ENCODE measurements at places on chromosomes 4 and X.

DNA sequence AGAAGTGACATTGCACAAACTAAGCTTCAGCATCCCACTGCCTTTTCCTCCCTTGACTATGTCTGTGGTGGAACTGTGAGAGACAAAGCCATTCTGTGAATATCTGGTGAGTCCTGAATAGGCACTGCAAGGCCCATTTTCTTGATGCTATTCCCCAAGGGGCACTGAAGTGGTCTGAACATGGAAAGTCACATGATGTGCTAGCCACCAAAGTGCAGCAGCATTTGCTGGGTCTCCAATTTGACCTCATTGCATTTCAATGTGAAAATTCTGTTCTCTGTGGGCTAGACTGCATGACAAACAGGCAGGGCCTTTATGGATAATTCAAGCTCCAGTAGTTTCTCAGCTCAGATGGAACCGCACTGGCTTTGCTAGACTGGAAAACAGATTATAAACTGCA lies 627.4 kb upstream of the BOD1L1 start:
- DNase-seq: no peak

DNA sequence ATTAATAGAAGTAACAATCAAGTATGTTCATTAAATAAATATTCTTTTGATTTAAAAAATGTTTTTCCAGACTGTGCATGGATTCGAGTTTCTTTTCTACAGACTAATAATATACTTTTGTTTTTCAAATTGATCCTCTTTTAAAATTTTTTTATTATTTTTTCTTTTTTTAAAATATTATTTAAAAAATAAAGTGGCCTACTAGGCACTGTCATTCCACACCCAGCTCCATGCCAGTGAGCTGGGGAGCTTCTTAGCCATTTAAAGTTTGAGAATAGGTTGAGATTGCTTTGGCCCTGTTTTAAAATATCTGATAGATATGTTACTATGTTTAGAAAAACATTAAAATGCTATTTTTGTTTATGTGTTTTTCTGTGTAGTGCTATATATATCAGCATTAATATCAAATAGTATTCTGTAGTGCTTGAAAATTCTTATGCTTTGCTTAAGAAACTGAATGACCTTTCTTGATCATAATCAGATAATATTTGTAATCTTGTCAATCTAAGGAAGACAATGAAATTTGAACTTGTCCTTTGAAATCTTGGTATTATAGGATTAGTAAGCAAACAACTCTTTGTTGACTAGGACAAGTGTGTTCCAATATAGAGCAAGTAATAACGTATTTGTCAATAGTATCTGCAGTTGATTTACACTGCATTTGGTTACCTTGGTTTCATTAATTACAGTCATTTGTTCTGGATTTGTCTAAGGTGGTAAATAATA lies 12.6 kb downstream of the PCDH10 start:
- no peak for DNase-seq

DNA sequence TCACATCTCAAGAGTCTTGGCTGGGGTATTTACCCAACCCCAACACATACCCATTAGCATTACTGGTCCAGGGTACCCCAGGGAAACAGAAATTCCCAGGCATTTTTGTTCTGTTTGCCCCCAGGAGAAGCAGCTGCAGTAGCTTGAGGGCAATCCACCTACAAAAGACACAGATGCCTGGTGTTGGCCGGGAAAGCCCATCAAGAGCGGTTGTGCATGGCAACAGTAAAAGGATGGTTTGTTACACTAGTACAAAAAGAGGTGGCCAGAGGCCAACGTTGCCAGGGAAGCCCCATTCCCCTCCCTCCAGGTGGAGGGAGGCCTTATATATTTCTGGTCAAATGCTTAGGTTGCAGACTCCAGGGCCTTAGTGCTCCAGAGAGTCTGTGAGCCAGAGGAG lies 637.8 kb downstream of the BCOR start:
- no peak for DNase-seq

- DNase-seq: no peak
Observed at GRCh38 chr4:5717449-5718158, 6.6 kb downstream of the EVC start.

DNA sequence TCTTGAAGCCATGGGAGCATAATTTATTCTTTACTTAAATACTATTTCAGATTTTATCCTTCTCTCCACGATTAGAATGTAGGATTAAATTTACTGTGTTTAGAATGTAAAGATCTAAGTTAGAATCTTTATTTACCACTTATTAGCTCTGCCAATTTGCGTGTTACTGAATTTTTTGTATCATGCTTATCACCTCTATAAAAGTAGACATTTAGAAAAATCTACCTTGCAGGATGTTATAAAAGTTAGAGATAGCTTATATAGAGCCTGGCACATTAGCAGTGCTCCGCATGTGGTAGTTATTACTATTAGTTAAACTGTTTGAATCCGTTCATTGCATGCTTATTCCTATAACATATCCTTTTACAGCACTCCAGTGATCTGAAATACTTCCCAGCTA lies 97.9 kb downstream of the BANK1 start:
- no peak for DNase-seq

- DNase-seq: no peak
Observed at GRCh38 chrX:43881410-43882293, 598 bp downstream of the MAOB start.

- DNase-seq: no peak
Observed at GRCh38 chr4:13963601-13964000, 336.1 kb upstream of the BOD1L1 start.

- peak; percentile 46 for DNase-seq
Observed at GRCh38 chr4:88522702-88523324, 763 bp downstream of the PYURF start.

DNA sequence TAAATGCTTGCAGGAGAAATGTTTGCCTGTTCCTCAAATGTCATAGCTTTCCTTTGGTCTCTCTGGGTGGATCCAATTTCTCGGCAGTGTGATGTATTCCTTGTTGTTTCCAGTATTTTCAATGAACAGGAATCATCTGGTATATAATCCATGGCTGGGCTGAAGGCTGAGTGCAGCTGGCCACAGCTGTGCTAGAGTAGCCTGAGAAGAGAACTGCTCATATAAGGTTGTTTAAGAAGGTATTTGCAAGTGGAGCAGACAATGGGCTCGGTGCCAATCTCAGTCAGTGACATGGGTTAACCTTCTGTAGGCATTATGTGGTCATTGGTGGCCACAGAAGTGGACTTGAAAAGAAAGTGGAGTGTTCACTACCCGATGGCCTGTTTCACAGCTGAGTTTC lies 390.3 kb downstream of the SPRY1 start:
- DNase-seq: no peak

DNA sequence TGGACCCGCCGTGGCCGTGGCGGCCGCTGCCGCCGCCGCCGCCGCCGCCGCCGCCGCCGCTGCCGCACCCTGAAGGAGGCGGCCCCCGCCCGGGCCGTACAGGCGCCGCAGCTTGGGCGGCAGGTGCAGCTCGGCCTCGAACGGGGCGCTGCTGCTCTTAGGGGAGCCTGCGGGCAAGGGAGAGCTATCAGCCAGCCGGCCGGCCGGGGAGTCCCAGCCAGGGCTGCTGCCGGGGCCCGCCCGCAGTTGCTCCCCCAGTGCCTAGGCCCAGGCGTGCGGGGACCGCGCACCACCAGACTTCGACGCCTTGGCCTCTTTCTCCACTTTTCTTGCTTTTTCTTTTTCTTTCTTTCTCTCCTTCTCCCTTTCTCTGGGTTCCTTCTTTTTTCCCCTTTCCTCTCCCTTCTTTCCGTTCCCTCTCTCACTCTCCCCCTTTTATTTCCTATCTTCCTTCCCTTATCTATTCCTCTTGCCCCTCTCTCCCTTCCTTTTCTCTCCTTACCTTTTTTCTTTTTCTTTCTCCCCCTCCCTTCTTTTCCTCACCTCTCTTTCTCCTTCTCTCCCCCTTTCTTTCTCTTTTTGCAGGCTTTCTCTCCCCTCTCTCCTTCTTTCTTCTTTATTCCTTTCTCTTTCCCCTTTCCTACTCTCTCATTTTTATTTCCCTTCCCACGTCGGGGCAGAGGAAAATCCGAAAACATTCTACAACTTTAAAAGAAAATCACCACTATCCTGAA lies 2.0 kb downstream of the ARX start:
- DNase-seq: no peak

- no peak for DNase-seq
Observed at GRCh38 chr4:140109737-140110136, 44.2 kb downstream of the MAML3 start.

DNA sequence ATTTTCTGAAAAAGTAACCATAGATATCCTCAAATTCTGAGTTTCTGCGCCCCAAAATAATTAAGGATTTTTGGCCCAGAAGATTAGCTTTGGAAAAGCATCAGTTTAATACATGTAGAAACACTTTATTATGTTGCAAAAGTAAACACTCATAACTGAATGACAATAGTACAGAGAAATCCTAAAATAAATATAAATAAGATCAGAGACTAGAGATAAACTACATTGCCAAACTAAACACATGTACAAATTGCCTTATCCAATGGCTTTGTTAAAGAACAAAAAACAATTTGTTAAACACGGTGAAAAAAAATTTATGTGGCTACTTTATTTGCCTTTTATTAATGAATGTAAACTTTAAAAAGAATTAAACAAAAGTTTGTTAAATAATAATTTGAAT lies 17.5 kb downstream of the SPOCK3 start:
- DNase-seq: no peak

DNA sequence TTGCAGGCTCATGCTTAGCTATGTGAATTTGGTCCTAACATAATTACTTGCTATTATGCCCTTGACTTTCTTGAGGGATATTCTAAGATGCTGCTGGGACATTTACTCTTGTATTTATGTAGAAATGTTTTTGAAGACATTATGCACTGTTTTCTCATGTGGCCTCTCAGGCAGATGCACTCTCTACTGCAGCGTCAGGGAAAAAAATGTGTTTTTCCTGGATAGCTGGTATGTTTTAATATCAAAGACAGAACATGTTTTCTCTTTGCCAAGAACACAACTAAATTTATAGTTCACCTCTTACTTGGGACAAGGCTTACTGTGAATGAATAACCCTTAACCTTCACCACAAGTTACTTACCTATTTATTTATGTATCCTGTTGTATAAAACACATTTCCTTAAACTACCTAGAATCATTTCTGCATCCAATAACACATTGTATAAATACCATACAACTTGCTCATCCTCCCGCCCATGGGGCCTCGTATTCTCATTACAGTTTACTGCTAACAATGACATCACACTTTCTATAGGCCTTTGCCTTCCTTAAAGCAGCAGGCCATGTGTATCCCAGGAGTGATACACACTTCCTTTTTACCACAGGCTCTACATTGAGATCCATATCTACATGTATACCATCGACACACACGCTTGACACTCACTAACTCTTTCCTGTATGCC lies 178.7 kb downstream of the SLIT2 start:
- no peak for DNase-seq

GRCh38 chr4:109332926-109333464 lies 30.5 kb upstream of the COL25A1 start:
- DNase-seq: peak; percentile 39

GRCh38 chr4:30258949-30259348 lies 461.2 kb upstream of the PCDH7 start:
- DNase-seq: no peak

DNA sequence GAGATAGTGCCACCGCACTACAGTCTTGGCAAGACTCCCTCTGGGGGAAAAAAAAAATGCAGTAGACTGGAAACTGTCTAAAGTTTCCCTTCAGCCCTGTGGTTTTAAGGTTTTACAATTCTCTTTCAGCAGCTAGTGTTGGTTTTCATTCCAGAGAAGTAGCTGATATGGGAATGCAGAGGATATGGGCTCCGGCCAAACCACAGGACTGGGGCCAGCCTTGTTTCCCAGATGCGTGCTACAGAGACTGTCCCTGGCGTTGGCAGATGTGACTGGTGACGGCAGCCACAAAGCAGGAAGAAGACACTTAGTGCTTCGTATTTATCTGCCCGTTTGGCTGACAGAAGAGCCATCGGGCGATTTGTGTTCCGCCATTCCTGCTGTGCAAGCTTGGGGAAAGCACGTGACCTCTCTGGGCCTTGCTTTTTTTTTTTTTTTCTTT lies 43.2 kb downstream of the ZBTB49 start:
- no peak for DNase-seq

DNA sequence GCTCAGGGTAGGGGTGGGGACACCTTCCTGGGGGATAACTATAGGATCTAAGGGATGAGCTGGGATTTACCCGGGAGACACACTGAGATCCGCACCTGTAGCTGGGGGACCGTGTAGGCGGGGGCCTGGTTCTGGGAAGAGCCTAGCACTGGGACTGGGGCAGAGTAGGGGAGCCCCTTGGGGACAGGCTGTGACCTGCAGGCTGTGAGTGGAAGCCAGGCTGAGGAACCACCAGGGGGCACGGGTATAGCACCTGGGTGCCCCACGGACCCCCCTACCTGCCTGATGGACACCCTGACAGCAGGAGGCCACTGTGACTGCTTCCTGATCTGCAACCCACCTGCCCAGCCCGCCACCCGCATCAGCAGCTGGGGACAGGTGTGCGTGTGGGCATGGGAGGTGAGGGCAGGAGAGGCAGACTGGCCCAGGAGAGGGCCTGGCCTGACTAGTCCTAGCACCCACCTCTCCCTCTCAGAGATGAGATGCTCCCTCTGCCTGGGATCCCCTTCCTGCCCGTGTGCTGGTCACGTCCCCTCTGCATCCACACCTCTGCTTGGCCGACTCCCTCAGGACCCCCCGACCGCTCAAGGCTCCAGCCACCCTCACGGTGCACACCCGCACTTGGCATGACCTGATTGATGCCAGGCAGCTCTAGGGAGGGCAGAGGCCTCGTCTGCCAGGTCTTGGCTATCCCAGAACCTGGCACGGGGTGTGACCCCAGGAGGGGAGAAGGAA lies 94.2 kb upstream of the NKX1-1 start:
- DNase-seq: no peak

- no peak for DNase-seq
Observed at GRCh38 chrX:39601231-39602177, 496.3 kb downstream of the BCOR start.

DNA sequence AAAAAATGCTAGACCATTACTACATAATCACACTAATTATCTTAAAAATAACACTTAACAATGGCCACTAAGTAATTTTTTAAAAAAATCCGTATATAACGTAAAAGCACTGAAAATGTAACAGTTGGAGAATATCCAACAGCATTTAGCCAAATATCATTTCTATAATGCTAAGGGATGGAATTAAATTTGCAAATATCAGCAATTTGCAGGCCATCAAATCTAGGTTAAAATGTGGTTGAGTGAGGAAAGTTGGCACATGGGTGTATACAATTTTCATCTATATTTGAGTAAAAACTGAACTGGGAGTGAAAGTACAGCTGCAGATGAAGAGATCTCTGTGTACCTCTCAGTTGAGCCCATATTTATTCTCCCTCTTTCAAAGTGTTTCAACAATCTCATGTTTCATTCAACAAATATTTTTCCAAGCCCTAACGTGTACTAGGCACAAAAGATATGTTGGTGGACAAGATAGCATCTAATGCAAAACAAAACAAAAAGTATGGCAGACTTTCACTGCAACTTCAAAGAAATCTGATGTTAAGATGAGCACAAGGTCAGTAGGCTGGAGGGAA lies 63.0 kb downstream of the MBNL3 start:
- no peak for DNase-seq
